ENCODE measurements at places on chromosomes 11 and 22.

GRCh38 chr11:95135155-95135554 is 45.5 kb downstream of the ENDOD1 start:
- no peak for DNase-seq
- H3K27me3 ChIP-seq, result no peaks in the 10 kb centered on the region
- no peaks in the 10 kb centered on the region for H3K36me3 ChIP-seq

DNA sequence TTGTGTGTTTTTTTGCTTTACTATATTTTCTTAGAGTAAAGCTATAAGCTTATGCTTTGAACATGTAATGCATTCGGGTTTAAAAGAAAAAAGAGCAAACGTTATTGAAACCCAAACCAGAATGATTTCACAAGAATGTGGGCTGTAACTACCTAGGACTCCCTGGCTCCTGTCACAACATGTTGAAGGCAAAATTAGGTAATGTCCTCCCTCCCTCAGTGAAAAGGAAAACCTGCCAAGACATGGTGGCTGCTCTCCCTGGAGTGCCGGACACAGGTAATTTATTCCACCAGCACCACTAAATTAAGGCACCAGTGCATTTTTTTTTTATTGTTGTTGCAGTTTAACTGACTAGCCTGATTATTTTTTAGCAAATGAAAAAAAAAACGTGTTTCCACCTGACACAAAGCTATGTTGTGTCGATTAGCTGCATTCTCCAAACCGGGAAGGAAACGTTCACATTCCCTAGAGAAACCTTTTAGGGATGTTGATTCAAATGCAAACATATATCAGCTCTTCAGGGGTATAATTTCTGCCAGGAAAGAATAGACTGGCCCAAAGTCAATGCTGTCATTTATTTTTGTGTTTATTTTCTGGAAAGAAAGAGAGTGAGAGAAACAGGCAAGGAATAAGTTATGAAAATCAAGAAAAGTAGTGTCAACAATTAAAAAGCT is 134.6 kb downstream of the CCDC34 start:
- no peak for DNase-seq
- H3K27ac ChIP-seq, result peak overlapping the region; percentile 32
- no peaks in the 10 kb centered on the region for H3K36me3 ChIP-seq
- no peak overlapping the region for H3K4me3 ChIP-seq
- peaks cover 18% of the 10 kb centered on the region for H3K4me1 ChIP-seq
- H3K27me3 ChIP-seq, result no peaks in the 10 kb centered on the region

GRCh38 chr11:132343445-132344175 is 973.2 kb downstream of the NTM start:
- H3K4me1 ChIP-seq, result no peaks in the 10 kb centered on the region
- DNase-seq, result no peak
- peaks cover 10% of the 10 kb centered on the region for H3K27me3 ChIP-seq
- no peak overlapping the region for H3K27ac ChIP-seq
- no peak overlapping the region for H3K4me3 ChIP-seq

- no peaks in the 10 kb centered on the region for H3K4me1 ChIP-seq
- no peak overlapping the region for H3K27ac ChIP-seq
- H3K4me3 ChIP-seq, result no peak overlapping the region
- H3K27me3 ChIP-seq, result no peaks in the 10 kb centered on the region
- DNase-seq, result no peak
Measured at GRCh38 chr11:21461701-21462100, 731.2 kb upstream of the ANO5 start.

DNA sequence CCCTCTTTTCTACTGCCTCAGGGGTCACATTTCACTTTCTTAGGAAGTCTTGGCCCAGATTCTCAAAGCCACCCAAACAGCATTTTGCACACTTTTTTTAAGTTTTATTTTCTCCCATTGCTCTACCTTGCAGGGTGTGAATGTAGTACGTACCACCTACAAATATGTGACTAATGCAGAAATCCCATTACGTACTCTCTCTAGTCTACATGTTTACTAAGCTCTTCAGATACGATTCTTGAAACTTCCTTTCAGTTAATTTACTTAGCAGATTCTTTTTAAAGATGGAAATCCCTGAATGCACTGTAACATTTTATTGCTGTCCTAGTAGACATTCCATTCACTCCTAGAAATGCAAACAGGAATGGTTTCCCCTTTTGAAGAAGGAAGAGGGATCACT is 61.3 kb downstream of the LRRC4C start:
- no peak overlapping the region for H3K27ac ChIP-seq
- H3K27me3 ChIP-seq, result no peaks in the 10 kb centered on the region
- no peaks in the 10 kb centered on the region for H3K4me1 ChIP-seq
- no peak for DNase-seq

GRCh38 chr11:1669546-1670218 is 27.3 kb upstream of the KRTAP5-6 start:
- no peak for DNase-seq
- no peaks in the 10 kb centered on the region for H3K4me1 ChIP-seq
- peaks cover 29% of the 10 kb centered on the region for H3K27me3 ChIP-seq
- no peaks in the 10 kb centered on the region for H3K36me3 ChIP-seq
- no peak overlapping the region for H3K27ac ChIP-seq

DNA sequence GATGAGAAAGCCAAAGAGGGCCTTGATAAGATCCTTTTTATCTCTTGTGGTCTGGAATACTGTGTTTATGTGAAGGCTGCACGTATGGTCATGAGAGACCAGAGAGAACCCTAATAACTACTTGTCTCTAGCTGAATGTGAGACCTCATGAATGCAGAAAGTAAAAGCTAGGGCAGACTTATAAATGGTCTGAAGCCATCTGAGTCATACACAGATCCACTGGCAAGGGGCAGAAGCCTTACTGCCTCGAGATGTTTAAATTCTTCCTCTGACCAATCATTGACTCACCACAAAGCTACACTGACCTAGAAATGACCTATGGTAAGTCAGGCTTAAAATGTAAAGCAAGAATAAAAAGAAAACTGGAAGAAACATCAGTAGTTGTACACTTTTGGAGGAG is 22.7 kb upstream of the OR4B1 start:
- H3K36me3 ChIP-seq, result no peaks in the 10 kb centered on the region
- H3K4me3 ChIP-seq, result no peak overlapping the region
- H3K27ac ChIP-seq, result no peak overlapping the region
- DNase-seq, result no peak
- H3K4me1 ChIP-seq, result no peaks in the 10 kb centered on the region

GRCh38 chr11:110472858-110473257 is 43.1 kb downstream of the FDX1 start:
- H3K4me1 ChIP-seq, result peaks cover 25% of the 10 kb centered on the region
- H3K27me3 ChIP-seq, result no peaks in the 10 kb centered on the region
- H3K4me3 ChIP-seq, result no peak overlapping the region
- peak overlapping the region; percentile 56 for H3K27ac ChIP-seq
- no peak for DNase-seq

- no peaks in the 10 kb centered on the region for H3K27me3 ChIP-seq
- H3K27ac ChIP-seq, result peak overlapping the region; percentile 8
- no peak overlapping the region for H3K4me3 ChIP-seq
- H3K4me1 ChIP-seq, result peaks cover 5% of the 10 kb centered on the region
- H3K36me3 ChIP-seq, result peaks cover 100% of the 10 kb centered on the region
Measured at GRCh38 chr11:65436412-65437032, 13.9 kb downstream of the NEAT1 start.

DNA sequence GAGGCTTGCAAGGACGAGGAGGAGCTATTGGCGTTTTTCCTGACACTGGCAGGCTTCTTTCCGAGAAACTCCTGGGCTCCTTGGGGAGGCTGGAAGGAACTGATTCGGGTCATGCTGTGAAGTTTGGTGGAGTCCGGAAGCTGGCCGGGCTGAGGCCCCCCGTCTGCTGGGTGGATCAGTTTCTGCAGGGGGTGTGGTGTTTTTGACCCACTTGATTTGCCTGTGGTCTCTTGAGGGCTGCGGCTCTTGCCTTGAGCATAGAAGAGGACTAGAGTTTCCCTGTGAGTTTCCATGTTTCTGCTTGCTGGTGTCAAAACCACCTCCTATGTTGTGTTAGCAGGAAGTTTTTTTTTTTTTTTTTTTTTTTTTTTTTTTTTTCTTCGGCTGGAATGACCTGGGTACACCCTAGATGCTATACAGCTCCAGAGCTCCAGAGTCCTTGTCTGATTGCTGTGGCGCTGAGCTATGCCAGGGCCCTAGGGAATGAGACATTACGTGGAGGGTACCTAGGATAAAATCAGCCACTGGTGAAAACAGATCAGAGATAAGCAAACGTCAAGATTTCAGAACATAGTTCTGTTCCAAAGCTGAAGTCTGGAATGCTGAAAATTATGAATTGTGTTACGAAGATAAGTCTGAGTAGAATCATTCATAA is 728 bp downstream of the TBC1D22A start:
- H3K4me1 ChIP-seq, result peaks cover 5% of the 10 kb centered on the region
- H3K36me3 ChIP-seq, result no peaks in the 10 kb centered on the region
- no peak for DNase-seq
- no peaks in the 10 kb centered on the region for H3K27me3 ChIP-seq
- peak overlapping the region; percentile 69 for H3K4me3 ChIP-seq
- H3K27ac ChIP-seq, result peak overlapping the region; percentile 55

GRCh38 chr22:45336971-45337431 is 27.3 kb downstream of the FAM118A start:
- no peak for DNase-seq
- H3K27ac ChIP-seq, result no peak overlapping the region
- H3K36me3 ChIP-seq, result peaks cover 49% of the 10 kb centered on the region
- no peaks in the 10 kb centered on the region for H3K27me3 ChIP-seq
- H3K4me3 ChIP-seq, result no peak overlapping the region
- peaks cover 11% of the 10 kb centered on the region for H3K4me1 ChIP-seq

GRCh38 chr11:31806186-31806927 is 4.8 kb downstream of the PAX6 start:
- peaks cover 100% of the 10 kb centered on the region for H3K27me3 ChIP-seq
- no peaks in the 10 kb centered on the region for H3K36me3 ChIP-seq
- no peak for DNase-seq

DNA sequence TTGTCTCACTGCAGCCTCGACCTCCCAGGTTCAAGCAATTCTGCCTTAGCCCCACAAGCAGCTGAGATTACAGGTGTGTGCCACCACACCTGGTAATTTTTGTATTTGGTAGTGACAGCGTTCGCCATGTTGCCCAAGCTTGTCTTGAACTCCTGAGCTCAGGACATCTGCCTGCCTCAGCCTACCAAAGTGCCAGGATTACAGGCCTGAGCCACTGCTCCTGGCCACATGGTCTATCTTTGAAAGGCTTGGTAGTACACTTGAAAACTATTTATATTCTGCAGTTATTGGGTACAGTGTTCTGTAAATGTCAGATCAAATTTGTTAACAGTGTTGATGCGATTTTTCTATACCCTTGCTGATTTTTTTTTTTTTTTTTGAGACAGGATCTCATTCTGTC is 9.5 kb downstream of the CRYBA4 start:
- H3K27ac ChIP-seq, result no peak overlapping the region
- no peak for DNase-seq
- no peak overlapping the region for H3K4me3 ChIP-seq

DNA sequence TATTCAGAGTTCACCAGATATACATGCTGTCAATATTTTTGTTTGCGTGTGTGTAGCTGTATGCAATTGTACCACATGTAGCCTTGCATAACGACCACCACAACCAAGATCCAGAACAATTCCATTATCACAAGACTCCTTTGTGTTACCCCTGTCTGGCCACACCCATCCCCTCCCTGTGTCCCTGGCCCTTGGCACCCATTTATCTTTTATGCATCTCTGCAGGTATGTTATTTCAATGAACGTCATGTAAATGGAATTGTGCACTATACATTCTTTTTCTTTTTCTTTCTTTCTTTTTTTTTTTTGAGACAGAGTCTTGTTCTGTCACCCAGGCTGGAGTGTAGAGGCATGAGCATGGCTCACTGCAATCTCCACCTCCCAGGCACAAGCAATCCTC is 9.7 kb upstream of the PAFAH1B2 start:
- no peaks in the 10 kb centered on the region for H3K27me3 ChIP-seq
- H3K36me3 ChIP-seq, result no peaks in the 10 kb centered on the region
- DNase-seq, result no peak
- no peak overlapping the region for H3K4me3 ChIP-seq

DNA sequence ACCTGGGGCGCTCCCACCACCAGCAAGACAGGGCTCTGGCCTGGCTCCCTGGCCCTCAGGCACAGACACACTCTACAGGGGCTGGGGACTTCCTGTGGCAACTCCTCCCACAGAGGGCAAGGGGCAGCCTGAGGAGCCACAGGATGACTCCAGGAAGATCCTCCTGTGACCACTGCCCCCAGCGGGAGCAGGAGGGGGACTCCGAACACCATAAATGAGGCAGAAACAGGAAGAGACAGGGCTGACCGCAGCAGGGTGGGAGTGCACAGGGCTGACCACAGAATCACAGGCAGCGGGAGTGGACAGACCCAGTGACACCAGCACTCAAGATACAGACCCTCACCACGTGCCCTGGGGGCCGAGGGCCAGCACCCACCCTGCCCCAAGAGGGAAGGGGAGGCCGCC is 10.8 kb downstream of the ARAP1 start:
- no peak overlapping the region for H3K4me3 ChIP-seq
- peaks cover 60% of the 10 kb centered on the region for H3K4me1 ChIP-seq
- peak overlapping the region; percentile 66 for H3K27ac ChIP-seq
- H3K36me3 ChIP-seq, result no peaks in the 10 kb centered on the region
- H3K27me3 ChIP-seq, result no peaks in the 10 kb centered on the region
